ENCODE measurements at places on chromosomes 5 and 9. TPM values are rescaled to one million over a fixed set of nuclear protein-coding genes. Genes with fewer than 3 reads are reported as not detected.

Gene CDHR2
- total RNA-seq: 2.2 TPM

Gene ACO1
- total RNA-seq: 8.6 TPM

Gene ARL14EPL
- total RNA-seq: not detected

Gene PCDHGB2
- total RNA-seq: 0.13 TPM

Gene FAM151B
- not detected for total RNA-seq

Gene LECT2
- not detected for total RNA-seq

Gene C9orf50
- total RNA-seq: not detected

Gene SLC34A1
- 2.0 TPM for total RNA-seq

Gene CTSL
- total RNA-seq: not detected

Gene FOXI1
- total RNA-seq: not detected

Gene MELK
- 73.4 TPM for total RNA-seq

Gene SLC6A7
- not detected for total RNA-seq
